ENCODE measurements at places on chromosomes 11 and 22.

GRCh38 chr11:44452827-44453572, 112.5 kb upstream of the CD82 start:
- no peak for DNase-seq

DNA sequence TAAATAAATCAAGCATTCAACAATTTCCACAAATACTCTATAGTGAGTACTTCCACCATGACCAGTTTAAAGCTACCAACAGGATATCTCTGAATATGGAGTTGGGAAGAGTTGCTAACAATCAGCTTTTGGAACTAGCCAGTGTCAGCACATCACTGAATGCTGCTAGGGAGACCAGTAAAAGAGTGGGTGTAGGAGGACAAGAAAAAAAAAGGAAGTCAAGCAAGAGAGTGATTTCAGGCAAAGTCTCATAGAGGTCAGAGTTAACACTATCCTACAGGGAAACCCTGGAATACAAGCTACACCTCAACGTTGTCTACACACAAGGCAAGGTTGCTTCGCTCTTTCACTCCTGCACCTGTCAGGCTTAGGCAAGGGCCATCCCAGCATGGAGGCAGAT, 24.2 kb downstream of the EIF3F start:
- DNase-seq: no peak

DNA sequence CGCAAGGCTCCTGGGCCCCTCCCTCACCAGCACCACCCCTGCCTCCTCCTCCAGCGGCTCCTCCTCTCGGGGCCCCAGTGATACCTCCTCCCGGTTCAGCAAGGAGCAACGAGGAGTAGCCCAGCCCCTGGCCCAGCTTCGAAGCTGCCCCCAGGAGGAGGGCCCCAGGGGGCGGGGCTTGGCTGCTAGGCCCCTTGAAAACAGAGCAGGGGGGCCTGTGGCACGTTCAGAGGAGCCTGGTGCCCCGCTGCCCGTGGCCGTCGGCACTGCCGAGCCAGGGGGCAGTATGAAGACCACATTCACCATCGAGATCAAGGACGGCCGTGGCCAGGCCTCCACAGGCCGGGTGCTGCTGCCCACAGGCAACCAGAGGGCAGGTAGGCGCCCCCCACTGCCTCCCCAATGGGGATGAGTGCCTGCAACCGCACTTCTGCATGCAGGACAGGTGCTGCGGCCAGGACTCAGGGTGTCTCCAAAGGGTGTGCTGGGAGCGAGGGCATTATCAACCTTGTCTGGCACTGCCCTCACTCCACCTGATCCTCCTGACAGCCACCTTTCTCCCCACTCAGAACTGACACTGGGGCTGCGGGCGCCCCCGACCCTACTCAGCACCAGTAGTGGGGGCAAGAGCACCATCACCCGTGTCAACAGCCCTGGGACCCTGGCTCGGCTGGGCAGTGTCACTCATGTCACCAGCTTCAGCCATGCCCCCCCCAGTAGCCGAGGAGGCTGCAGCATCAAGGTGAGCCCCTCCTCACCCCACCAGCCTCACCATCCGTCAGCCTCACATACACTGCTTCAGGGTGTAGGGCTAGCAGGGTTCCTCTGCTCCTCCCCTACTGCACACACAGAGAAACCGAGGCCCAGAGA, 10.2 kb downstream of the SMTN start:
- no peak for DNase-seq

DNA sequence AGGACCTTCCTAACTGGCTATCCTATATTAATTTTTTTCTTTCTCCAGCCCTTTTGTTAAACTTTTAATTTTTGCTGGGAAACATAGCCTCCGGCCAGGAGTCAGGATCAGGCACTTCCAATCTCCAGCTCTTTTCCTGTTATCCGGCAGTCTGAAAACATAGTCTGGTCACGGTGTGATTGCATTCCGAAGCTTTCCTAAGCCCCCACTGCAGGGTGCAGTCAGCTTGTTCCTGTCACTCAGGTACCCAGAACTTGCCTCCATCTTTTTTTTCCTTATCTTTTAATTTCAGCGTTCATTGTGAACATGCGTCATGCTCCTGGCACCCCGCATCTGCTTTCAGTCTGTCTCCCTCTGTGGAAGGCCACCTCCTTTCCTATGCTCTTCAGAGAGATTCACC, 59.4 kb downstream of the GRK3 start:
- DNase-seq: no peak

GRCh38 chr22:43429426-43429825, 17.6 kb downstream of the MPPED1 start:
- no peak for DNase-seq

DNA sequence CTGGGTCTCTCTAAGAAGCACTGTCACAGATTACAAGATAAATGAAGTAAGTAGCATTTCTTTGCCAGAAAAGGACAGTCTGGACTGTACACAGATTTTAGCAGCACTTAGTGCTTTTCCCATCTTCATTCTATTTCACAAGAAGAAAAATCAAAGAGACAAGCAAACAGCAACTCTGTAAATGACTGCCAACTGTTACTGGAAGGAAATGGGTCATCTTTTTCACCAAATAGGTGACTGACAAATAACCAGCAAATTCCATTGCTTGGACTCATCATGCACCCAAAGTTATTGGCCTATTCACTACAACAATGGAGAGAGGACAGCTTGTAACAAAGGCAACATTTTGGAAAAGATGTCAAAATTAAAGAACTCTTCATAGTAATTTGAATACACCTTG, 28.9 kb upstream of the CARD18 start:
- no peak for DNase-seq

GRCh38 chr22:50601669-50602337, 1.2 kb downstream of the MAPK8IP2 start:
- no peak for DNase-seq

- no peak for DNase-seq
These were observed 90.0 kb downstream of the INSC start for GRCh38 chr11:15204711-15205110.

DNA sequence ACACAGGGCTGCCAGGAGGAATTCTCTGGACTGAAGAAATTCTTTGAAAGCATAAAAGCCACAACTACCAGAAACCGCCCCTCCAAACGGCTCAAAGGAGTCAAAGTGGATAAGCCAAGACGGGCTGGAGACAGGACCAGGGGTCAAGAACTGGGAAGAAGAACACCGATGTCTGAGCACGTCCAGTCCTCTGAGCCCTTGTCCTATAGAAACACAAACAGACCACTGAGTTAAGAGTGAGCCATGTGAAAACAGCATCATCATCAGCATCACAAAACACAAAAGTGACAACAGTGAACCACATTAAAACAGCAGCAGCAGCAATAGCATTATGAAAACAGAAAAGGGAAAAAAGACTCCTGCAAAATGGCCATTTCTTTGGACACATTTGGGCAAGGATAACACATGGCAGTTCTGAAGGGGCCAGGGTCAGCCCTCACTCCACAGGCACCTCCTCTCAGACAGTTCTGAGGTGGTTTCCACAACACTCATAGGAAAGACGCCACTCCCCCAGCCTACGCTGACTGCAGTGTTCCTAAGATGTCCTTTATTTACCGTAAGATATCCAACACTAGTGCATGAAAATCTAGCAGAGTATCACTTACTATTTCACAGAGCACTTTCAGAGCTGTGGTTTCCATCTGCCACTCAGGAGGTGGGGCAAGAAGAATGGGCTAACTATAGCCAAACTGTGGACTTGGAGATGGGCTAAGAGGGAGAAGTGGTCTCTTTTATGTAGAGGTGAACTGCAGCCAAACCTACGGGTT, 28.6 kb upstream of the YPEL1 start:
- DNase-seq: peak; percentile 16

DNA sequence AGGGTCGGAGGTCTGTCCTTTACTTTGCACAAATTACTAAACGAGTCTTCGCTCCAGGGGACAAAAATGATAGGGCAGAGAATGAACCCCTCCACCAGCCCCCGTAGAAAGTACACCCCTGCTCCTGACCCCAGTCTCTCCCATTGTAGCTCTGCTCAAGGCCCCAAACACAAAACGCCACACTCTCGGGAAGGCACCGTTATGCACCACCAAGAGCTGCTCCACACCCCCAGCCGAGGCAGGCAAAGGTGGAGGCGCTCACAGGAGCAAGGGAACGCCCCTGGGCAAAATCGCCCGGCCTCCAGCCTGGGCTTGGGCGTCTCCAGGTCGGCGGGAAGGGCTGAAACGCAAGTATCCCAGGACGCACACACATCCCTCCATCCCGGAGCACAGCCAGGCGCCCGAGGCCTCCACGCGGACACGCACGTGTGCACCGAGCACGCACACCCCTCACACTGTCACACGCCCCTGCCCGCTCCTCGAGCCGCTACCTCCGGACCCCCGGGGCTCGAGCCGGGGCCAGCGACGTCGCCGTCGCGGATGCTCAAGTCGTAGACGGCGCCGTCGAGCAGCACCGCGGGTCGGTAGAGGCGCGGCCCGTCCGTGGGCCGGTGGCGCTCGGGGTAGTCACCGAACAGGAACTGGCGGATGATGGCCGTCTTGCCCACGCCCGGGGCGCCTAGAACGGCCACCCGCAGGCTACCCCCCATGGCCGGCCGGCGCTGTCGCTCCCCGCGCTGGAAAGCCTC, 786 bp downstream of the RASL10A start:
- no peak for DNase-seq

DNA sequence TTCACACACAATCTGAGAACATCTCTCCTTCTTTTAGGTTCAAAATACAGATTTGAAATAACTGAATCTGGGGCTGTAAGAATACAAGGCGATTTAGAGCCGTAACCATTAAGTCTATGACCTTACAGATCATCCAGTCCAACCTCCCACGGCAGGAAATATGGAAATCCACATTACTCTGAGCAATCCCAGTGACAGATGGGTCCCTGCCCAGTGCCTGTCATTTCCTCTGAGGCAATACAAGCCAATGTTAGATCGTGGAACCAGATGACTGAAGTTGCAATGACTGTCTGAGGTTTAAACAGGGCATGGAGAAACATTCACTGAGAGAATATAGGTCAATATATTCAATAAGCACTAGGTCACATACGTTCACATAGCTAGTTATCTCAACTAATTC, 77.4 kb upstream of the OR5AK2 start:
- no peak for DNase-seq

- no peak for DNase-seq
These were observed 11.7 kb downstream of the SEC14L3 start for GRCh38 chr22:30460147-30460546.

- no peak for DNase-seq
These were observed 114.1 kb upstream of the MTMR2 start for GRCh38 chr11:96038046-96038445.

GRCh38 chr22:27705408-27706080, 96.0 kb downstream of the MN1 start:
- no peak for DNase-seq

DNA sequence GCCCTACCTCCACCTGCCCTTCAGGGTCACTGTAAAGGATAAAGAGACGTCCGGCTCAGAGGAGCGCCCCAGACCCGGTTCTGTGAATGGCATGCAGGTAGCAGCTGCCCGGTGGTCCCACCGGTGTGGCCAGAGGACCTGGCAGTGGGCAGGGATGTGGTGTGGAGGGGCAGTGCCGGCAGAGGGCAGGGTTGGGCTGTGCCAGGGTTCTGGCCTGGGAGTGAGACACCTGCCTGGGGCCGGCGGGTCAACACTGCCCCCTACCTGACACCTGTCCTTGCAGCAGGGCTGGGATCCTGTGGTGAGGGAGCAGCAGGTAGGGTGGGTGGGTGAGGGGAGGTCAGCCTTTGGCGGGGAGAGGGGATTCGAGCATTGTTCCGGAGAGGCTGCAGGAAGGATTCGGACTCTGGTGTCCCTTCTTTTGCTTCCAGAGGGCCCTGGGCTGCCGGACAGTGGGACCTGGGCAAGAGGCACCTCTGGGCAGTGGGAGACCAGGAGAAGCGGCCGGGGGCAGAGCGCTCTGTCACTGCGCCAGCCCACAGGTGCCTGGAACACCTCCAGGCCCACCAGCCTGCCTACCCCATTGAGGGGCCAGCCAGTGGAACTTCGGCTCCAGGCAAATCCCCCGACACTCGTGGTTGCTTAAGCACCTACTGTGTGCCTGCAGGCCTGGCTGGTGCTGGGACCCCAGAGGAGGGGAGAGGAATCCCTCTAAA, 1.6 kb upstream of the PHLDA2 start:
- DNase-seq: peak; percentile 55

DNA sequence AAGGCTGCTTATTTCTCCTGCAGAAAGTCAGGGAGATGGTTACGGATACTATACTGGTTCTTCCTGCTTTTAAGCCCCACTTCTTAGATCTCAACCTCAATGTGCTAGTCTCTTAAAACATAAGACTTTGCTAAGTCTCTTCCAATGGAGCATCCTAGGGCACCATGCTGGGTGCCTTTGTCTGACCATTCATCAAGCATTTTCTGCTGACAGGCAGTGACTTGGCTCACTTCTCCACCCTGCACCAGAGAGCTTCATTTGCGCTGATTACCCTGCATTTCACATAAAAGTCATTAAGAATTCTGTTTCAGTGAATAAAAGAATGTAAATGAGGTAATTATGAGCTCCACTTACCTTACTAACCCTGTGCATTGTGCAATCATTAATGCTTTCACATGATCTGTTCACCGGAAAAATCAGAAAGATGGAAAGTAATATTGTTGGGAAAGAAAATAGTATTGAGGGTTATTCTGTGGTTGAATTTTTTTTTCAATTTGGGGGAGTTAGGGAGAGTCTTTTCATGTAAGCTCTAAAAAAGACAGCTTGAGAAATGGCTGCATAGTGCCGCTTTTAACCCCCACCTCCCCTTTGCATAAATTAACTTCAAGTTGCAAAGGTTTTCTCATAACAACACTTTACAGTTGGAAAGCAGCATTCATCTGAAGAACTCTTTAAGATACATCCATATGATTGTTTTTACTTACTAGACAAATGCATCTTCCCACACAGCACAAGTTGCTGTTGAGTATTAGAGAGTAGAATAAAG, 677.3 kb upstream of the KIRREL3 start:
- DNase-seq: no peak

DNA sequence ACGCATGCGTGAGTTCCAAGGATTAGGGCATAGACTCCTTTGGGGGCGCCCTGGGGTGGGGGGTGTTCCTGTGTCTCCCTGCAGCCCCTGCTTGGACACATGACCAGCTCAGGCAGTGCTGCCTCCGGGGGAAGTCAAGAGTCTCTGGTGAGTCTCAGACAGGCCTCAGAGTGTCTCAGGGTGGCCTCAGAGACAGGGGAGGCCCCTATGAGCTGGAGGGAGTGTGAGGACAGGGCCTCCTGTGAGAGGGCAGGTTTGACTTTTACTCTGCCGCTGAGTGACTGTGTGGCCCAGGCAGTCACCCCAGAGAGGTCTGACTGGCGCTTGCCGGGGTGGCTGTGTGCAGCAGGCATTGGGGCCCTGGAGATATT, 41.2 kb upstream of the KCNQ1OT1 start:
- DNase-seq: no peak

- DNase-seq: peak; percentile 64
These were observed 22.9 kb upstream of the MRPL17 start for GRCh38 chr11:6705905-6706535.
